Neural crest cell (in vitro differentiated cells): ENCODE measurements at places on chromosomes 2 and 18. TPM values are rescaled to one million over a fixed set of nuclear protein-coding genes. Genes with fewer than 3 reads are reported as not detected.
A peak's percentile ranks its signal among the peaks of the same experiment; 100 is the strongest.

- H3K27me3 ChIP-seq = peaks cover 6% of the 10 kb centered on the region
- no peak for DNase-seq
- peaks cover 4% of the 10 kb centered on the region for H3K4me1 ChIP-seq
- no peaks in the 10 kb centered on the region for H3K36me3 ChIP-seq
Observed at GRCh38 chr2:172293952-172294351, 133.4 kb upstream of the ITGA6 start.

- H3K27ac ChIP-seq = no peak overlapping the region
- H3K4me1 ChIP-seq = peaks cover 3% of the 10 kb centered on the region
- DNase-seq = no peak
- H3K4me3 ChIP-seq = no peak overlapping the region
- H3K36me3 ChIP-seq = no peaks in the 10 kb centered on the region
Observed at GRCh38 chr2:166230724-166231070, 102.9 kb upstream of the SCN1A start.

- H3K27ac ChIP-seq = no peak overlapping the region
- DNase-seq = no peak
- H3K27me3 ChIP-seq = no peaks in the 10 kb centered on the region
- peaks cover 13% of the 10 kb centered on the region for H3K4me1 ChIP-seq
Observed at GRCh38 chr2:69572641-69573040, 70.9 kb downstream of the AAK1 start.

- no peak overlapping the region for H3K4me3 ChIP-seq
- no peak for DNase-seq
- no peaks in the 10 kb centered on the region for H3K36me3 ChIP-seq
- H3K4me1 ChIP-seq = no peaks in the 10 kb centered on the region
- H3K27me3 ChIP-seq = peaks cover 6% of the 10 kb centered on the region
Observed at GRCh38 chr18:69267895-69268294, 132.8 kb upstream of the DOK6 start.

Gene MRPL44
- 33.4 and 36.6 TPM in 2 replicates for total RNA-seq

Gene CNTNAP5
- total RNA-seq = 0.56 and 1.1 TPM in 2 replicates

DNA sequence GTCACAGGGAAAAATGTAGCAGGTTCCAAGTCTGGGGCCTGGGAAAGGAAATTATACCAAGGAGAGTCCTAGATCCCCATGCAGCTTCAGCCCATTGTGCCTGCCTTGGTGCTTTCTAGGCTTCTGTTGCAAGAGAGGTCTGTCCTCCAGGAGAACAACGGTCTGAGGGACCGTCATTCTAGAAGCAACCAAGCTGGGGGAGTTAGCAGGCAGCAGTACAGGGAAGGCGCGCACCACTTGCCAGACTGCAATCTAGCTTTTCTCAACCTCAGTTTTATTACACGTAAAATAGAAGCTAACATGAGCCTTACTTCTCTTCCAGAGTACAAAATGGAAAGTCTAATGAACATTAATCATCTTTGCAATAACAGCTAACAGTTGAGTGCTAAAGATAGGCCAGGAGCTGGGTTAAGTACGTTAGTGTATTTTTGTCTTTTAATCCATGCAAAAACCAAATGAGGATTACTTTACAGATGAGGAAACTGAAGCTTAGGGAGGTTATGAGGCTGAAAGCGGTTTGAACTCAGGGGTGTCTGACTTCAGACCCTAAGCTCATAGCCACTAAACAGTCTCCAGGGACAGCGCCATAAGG lies 1.9 kb downstream of the TCF23 start:
- H3K4me1 ChIP-seq = no peaks in the 10 kb centered on the region
- no peaks in the 10 kb centered on the region for H3K36me3 ChIP-seq
- H3K27me3 ChIP-seq = no peaks in the 10 kb centered on the region
- no peak for DNase-seq
- H3K4me3 ChIP-seq = no peak overlapping the region

- H3K27me3 ChIP-seq = peaks cover 56% of the 10 kb centered on the region
- peaks cover 46% of the 10 kb centered on the region for H3K4me1 ChIP-seq
- peak; percentile 51 for DNase-seq
- peaks cover 8% of the 10 kb centered on the region for H3K36me3 ChIP-seq
- peak overlapping the region; percentile 19 for H3K27ac ChIP-seq
- H3K4me3 ChIP-seq = peak overlapping the region; percentile 95
Observed at GRCh38 chr2:111121028-111121827, 514 bp downstream of the BCL2L11 start.

Gene FOXD4L1
- total RNA-seq = 0.23 and 0.52 TPM in 2 replicates

DNA sequence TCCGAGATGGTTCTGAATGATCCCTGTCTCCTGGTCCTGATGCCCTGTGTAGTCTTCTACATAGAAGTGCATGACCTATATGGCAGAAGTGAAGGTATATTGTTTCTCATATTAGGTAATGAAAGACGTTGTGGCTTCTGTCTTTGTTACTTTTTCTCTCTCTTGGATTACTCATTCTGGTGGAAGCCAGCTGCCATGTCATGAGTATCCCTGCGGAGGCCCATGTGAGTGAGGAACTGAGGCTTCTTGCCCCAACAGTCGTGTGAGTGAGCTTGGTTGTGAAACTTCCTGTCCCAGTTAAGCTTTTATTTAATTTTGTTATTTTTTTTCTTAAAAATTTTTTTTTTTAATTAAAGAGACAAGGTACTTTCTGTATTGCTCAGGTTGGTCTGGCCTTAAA lies 134.7 kb downstream of the UBR3 start:
- no peak for DNase-seq
- no peaks in the 10 kb centered on the region for H3K4me1 ChIP-seq
- H3K36me3 ChIP-seq = peaks cover 14% of the 10 kb centered on the region
- no peak overlapping the region for H3K4me3 ChIP-seq

Gene LOXHD1
- not detected in 2 replicates for total RNA-seq

DNA sequence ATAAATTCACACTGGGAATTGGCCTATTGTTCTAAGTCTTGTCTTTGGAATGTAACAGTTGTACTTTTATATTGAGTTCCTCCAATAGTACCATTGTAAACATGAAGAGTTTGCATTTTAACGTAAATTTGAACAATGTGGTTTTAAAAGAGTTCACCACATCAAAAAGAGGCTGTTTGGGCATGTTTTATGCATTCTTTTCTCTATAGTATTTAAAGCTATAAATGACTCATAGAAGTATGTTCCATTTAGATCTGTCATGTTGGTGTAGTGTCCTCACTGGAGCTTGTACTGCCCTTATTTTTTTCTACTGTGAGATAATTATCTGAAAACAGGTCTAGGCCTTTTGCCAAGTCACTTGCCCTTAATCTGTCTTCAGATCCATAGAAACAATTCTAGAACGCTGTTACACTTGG lies 141.9 kb downstream of the RHBDD1 start:
- peaks cover 33% of the 10 kb centered on the region for H3K4me1 ChIP-seq
- DNase-seq = no peak
- no peak overlapping the region for H3K4me3 ChIP-seq
- no peak overlapping the region for H3K27ac ChIP-seq

Gene ZNF521
- 86.1 and 87.9 TPM in 2 replicates for total RNA-seq

GRCh38 chr2:18402-19271 lies 27.7 kb downstream of the FAM110C start:
- DNase-seq = no peak
- H3K36me3 ChIP-seq = no peaks in the 10 kb centered on the region
- no peak overlapping the region for H3K4me3 ChIP-seq
- H3K27ac ChIP-seq = no peak overlapping the region
- H3K27me3 ChIP-seq = peaks cover 17% of the 10 kb centered on the region

Gene PKDCC
- 74.4 and 81.9 TPM in 2 replicates for total RNA-seq

- no peak for DNase-seq
- peak overlapping the region; percentile 7 for H3K27ac ChIP-seq
- peaks cover 4% of the 10 kb centered on the region for H3K27me3 ChIP-seq
- H3K4me3 ChIP-seq = no peak overlapping the region
- H3K4me1 ChIP-seq = no peaks in the 10 kb centered on the region
Observed at GRCh38 chr2:173998386-173998785, 33.2 kb upstream of the SP3 start.

Gene GPR35
- 1.7 and 2.0 TPM in 2 replicates for total RNA-seq

GRCh38 chr2:125679903-125680302 lies 976.1 kb upstream of the GYPC start:
- no peaks in the 10 kb centered on the region for H3K27me3 ChIP-seq
- no peaks in the 10 kb centered on the region for H3K4me1 ChIP-seq
- no peak for DNase-seq

Gene ANKRD29
- total RNA-seq = 0.61 and 0.96 TPM in 2 replicates

DNA sequence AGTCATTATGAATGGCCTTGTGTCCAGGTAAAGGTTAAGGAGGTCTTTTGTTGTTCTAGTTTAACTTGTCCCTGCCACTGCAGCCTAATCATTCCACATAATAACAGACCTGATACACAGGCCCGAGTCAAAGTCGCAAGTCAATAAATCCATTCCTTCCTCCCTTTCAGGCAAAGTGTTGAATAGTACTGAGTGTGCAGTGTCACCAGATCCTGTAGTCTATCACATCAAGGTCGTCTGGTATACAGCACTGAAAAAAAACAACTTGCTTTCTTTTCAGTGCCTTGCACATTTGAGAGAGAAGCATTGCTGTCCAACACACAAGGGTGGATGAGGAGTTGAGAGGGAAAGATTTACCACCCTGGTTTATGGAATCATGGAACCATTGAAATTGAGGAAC lies 606.2 kb downstream of the BCL11A start:
- H3K36me3 ChIP-seq = no peaks in the 10 kb centered on the region
- no peaks in the 10 kb centered on the region for H3K4me1 ChIP-seq
- DNase-seq = no peak
- H3K4me3 ChIP-seq = no peak overlapping the region
- H3K27me3 ChIP-seq = no peaks in the 10 kb centered on the region

DNA sequence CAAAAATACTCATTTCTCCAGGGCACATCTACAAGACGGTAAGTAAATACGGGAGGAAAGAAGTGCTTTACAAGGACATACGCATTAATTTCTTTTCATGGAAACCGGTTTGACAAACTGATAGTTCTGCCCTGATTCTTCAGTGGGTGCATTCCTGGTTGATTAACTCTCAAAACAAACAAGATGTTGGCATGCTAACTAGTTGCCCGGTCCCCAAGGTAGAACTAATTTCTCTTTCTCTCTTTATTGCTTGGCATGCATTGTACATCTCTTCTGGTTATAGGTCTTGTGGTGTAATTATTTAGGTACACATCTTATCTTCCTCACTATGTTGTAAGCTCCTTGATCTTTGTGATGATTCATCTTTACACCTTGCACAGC lies 46.9 kb upstream of the SPATS2L start:
- no peak overlapping the region for H3K27ac ChIP-seq
- no peaks in the 10 kb centered on the region for H3K36me3 ChIP-seq
- no peak overlapping the region for H3K4me3 ChIP-seq
- H3K27me3 ChIP-seq = no peaks in the 10 kb centered on the region
- DNase-seq = no peak

- peaks cover 11% of the 10 kb centered on the region for H3K4me1 ChIP-seq
- DNase-seq = peak; percentile 59
- H3K4me3 ChIP-seq = peak within 1 kb of the TSS; percentile 85
- no peaks in the 10 kb centered on the region for H3K36me3 ChIP-seq
- no peak within 1 kb of the TSS for H3K27ac ChIP-seq
Observed at GRCh38 chr2:75199428-75200011, at the start of gene TACR1. Gene TACR1 (minus strand): TSS chr2:75199520. CDS start chr2:75198934, 586 bp downstream.

- H3K27me3 ChIP-seq = no peaks in the 10 kb centered on the region
- peaks cover 21% of the 10 kb centered on the region for H3K36me3 ChIP-seq
- DNase-seq = peak; percentile 77
Observed at GRCh38 chr18:23515911-23516546, 12.7 kb downstream of the RMC1 start.

Gene IL1RN
- not detected in 2 replicates for total RNA-seq

GRCh38 chr2:51516667-51517066 lies 484.7 kb upstream of the NRXN1 start:
- H3K27ac ChIP-seq = no peak overlapping the region
- no peak for DNase-seq
- no peak overlapping the region for H3K4me3 ChIP-seq
- no peaks in the 10 kb centered on the region for H3K4me1 ChIP-seq
- H3K36me3 ChIP-seq = no peaks in the 10 kb centered on the region

DNA sequence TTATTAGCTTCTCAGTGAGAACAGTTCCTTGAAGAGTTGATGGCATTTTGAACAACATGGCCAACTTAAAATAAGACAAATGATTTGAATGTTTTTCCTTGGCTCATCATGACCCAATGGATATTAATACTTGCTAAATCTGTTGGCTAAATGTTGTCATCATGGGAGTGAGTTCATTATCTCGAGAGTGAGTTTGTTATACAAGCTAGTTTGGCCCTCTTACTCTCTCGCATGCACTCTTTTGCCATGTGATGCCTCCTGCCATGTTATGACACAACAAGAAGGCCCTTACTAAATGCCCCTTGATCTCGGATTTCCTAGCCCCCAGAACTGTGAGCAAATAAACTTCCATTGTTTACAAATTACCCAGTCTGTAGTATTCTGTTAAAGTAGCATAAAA lies 22.9 kb upstream of the SANBR start:
- DNase-seq = no peak
- no peaks in the 10 kb centered on the region for H3K4me1 ChIP-seq
- H3K27ac ChIP-seq = no peak overlapping the region
- H3K27me3 ChIP-seq = no peaks in the 10 kb centered on the region

GRCh38 chr18:22813648-22814328 lies 119.3 kb upstream of the RBBP8 start:
- no peak for DNase-seq
- peaks cover 10% of the 10 kb centered on the region for H3K27me3 ChIP-seq
- H3K4me1 ChIP-seq = peaks cover 6% of the 10 kb centered on the region
- no peaks in the 10 kb centered on the region for H3K36me3 ChIP-seq
- H3K4me3 ChIP-seq = no peak overlapping the region

GRCh38 chr2:232296776-232297525 lies 81.6 kb upstream of the ALPP start:
- DNase-seq = no peak
- no peaks in the 10 kb centered on the region for H3K27me3 ChIP-seq
- no peak overlapping the region for H3K4me3 ChIP-seq
- no peaks in the 10 kb centered on the region for H3K36me3 ChIP-seq
- H3K27ac ChIP-seq = no peak overlapping the region
- peaks cover 13% of the 10 kb centered on the region for H3K4me1 ChIP-seq

Gene MOGAT1
- 0.30 TPM in 1 of 2 replicates, not detected in the other for total RNA-seq

DNA sequence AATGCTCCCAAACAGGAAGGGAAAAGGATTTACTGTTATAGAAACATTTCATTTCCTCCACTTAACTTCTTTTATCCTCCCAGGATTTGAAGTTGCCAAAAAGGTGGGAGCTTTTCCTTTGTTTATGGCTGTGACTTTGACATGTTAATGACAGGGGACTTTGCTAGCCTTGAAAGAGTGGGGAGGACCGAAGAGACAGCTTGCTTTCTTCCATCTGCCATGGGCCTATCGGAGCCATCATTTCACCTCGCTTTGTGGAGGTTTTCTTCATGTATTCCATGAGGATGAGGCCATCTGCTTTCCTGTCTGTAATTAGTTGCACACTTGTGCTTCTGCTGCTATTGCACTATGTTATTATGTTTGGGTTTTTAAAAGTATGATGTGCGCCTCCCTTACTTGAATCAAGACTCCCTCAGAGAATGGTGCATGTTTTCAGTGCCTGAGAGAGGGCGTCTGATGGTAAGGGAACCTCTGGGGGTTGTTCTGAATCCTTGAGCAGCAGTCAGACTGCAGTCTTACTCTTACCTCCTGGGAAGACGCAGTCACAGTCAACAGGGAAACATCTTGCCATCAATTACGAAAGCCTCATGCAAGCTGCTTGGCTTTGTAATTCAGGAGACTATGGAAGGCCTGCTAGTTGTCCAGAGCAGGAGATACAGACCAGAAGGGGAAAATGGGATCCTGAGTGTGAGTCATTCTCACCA lies 173.3 kb upstream of the MGAT5 start:
- no peak for DNase-seq
- H3K27ac ChIP-seq = no peak overlapping the region
- H3K36me3 ChIP-seq = no peaks in the 10 kb centered on the region
- peaks cover 8% of the 10 kb centered on the region for H3K4me1 ChIP-seq
- no peak overlapping the region for H3K4me3 ChIP-seq

GRCh38 chr18:6606411-6607085 lies 123.0 kb upstream of the ARHGAP28 start:
- no peaks in the 10 kb centered on the region for H3K36me3 ChIP-seq
- peaks cover 9% of the 10 kb centered on the region for H3K4me1 ChIP-seq
- DNase-seq = no peak
- H3K27me3 ChIP-seq = no peaks in the 10 kb centered on the region
- H3K4me3 ChIP-seq = no peak overlapping the region

Gene SPC25
- total RNA-seq = 39.3 and 40.8 TPM in 2 replicates
